Activated CD4-positive, alpha-beta T cell treated with anti-CD3 and anti-CD28 coated beads for 48 hours (primary cell): ENCODE measurements at places on chromosomes 6 and 20.

- DNase-seq = no peak
Measured at GRCh38 chr6:42359021-42359420, 92.7 kb downstream of the TRERF1 start.

GRCh38 chr6:711925-712324 is 19.0 kb upstream of the EXOC2 start:
- DNase-seq = no peak

DNA sequence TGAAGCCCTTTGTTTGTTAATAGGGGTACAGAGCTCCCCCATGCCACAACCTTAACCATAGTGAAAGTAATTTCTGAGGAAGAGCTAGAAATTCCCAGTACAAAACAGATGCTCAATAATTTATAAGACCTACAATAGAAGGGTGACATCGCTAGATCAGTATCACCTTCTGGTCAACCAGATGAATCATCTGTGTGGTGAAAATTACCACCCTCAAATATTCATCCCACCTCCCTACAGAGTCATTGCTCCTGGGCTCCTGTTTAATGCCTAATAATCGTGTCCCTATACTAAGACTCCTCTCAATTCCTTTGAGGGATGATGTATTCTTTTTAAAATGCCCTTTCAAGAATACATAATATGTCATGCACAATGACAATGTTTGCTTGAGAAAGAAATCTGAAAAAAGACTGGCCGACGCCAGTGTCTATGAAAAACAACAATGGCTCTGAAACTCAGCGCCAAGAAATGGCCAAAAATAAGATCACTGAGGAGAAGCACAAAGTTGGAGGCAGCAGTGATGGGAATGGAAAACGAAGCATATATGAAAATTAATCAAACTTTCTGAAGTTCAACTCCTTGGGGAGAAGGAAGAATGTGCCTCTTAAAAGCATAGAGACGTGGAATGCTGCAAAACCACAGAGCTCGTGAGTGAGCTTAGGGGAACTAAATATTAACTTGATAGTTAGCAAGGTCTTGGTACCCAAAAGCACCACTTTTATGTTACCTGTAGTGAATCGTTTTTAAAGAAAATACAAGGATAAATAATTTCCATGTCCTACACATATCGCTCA is 11.0 kb upstream of the ADGRF5 start:
- no peak for DNase-seq

DNA sequence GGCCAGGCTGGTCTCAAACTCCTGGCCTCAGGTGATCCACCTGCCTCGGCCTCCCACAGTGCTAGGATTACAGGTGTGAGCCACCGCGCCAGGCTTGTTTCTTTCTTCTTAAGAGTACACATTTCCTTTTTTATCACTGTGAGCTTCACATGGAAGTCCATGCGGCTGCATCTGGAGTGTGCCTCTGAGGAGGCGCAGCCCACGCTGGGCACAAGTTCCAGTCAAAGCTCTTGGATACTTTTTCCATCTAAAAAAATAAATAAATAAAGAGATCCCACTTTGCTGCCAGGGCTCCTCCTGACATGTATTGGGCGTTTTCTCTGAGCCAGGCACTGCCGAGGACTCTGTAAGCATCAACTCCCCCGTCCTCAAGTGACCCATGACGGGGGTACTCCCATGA is 123.0 kb downstream of the PREX1 start:
- DNase-seq = no peak

GRCh38 chr6:106648651-106649308 is 19.4 kb downstream of the QRSL1 start:
- DNase-seq = no peak

GRCh38 chr6:35386989-35387388 is 44.6 kb downstream of the PPARD start:
- DNase-seq = no peak

- no peak for DNase-seq
Measured at GRCh38 chr6:47147175-47147727, 105.1 kb upstream of the ADGRF1 start.
